Mammary epithelial cell (primary cell): ENCODE measurements at places on chromosomes 11 and 22. TPM values are rescaled to one million over a fixed set of nuclear protein-coding genes. Genes with fewer than 3 reads are reported as not detected.

Gene DBX1
- not detected for total RNA-seq

Gene KDELR3
- 12.3 TPM for total RNA-seq

Gene ARHGAP8
- 45.6 and 47.6 TPM in 2 replicates for total RNA-seq

Gene PTGDR2
- total RNA-seq, result not detected

Gene ARVCF
- 34.3 TPM for total RNA-seq

Gene KRTAP5-1
- total RNA-seq, result not detected

Gene NTM
- 105 TPM for total RNA-seq
